ENCODE measurements at places on chromosomes 12 and 14.

DNA sequence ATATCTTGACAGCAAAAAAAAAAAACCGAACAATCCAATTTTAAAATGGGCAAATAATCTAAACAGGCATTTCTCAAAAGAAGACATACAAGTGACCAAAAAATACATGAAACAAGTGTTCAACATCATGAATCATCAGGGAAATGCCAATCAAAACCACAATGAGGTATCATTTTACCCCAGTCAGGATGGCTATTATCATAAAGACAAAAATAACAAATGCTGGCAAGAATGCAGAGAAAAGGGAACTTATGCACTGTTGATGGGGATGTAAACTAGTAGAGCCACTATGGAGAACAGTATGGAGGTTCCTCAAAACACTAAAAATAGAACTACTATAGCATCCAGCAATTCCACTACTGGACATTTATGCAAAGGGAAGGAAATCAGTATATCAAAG lies 448.2 kb downstream of the RGS6 start:
- no peak for DNase-seq

DNA sequence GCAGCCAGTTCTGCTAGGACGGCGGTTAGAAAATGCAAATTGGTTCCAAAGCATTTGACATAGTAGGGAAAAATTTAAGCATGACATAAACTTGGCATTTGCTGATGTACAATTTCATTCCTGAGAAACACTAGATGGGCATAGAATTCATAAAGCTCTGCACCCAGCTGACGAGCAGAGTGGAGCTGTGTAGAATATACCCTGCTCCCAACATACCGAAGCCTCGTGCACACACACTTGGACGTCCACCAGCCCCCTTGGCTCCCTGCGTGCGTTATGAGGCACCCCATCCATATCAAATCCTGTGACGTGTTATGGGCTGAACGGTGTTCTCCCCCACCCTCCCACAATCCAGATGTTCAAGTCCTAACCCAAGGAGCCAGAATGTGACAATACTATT lies 65.4 kb downstream of the CLMN start:
- no peak for DNase-seq

GRCh38 chr14:93991212-93991611 lies 5.9 kb upstream of the CCDC197 start:
- DNase-seq: no peak

DNA sequence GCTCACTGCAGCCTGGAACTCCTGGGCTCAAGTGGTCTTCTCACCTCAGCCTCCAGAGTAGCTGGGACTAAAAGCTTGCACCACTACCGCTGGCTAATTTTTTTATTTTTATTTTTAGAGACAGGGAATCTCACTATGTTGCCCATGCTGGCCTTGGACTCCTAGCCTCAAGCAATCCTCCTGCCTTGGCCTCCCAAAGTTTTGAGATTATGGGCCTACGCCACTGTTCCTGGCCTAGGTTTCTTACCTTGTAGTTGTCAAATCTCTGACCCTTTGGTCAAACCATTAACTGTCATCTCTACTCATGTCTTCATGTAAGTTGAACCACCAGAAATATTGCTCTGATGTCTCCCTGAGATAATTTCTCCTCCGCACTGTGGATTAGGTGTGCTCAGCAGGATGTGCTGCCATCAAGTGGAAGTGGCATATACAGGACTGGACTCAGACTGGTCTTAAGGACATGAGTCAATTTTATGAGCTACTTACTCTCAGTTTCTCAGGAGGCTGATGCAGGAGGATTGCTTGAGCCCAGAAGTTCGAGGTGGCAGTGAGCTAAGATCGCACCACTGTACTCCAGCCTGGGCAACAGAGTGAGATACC lies 28.5 kb downstream of the ACTR6 start:
- no peak for DNase-seq

GRCh38 chr14:104220215-104221070 lies 82.1 kb downstream of the KIF26A start:
- no peak for DNase-seq

DNA sequence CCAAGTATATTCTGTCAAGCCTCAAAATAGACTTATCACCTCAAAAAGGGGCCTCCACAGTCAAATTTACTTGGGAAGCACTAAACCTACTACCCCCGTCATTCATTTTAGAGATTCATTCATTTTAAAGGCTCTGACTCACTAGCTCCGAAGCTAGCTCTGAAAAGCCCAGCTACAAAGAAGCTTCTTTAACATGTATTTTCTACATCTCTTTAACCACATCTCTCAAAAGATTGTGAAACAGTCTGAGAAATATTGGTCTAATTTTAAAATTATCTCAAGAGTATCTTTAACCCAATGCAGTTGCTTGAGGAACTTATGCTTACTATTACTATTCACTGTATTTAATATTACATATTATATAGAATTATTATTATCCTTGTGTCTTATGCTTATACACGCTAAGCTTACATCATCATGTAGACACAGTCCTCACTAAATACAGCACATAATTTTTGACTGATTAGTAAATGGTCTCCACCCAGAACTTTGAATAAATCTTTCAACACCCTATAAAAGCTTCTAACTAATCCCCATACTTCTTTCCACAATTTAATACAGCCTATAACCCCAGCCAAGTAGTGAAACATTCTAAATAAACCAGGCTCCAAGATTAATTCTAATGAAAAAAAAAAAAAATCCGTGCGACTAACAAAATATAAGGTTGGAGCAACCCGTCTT lies 7.8 kb downstream of the NT5DC3 start:
- no peak for DNase-seq
